ENCODE measurements at places on chromosomes 5 and 9.
A peak's percentile ranks its signal among the peaks of the same experiment; 100 is the strongest.

DNA sequence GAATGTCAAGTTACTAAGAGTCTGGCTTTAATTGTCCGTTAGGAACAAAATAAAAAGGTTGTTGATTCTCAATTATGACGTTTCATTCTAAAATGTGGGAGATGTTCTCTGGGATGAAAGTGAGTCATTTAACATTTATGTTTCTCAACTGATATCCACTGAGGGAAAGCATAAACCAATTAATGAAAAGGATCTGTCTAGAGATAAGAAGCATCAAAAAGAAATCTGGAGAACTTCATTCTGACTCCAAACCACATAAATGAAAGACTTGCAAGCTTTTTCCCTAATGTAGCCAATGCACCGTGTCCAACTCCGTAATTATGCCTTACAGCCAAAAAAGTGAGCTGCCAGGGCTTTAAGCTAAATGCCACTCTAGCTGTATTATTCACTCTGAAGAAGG, 654.2 kb downstream of the TLE1 start:
- no peaks in the 10 kb centered on the region for H3K27me3 ChIP-seq
- no peak for DNase-seq
- no peak overlapping the region for H3K27ac ChIP-seq
- H3K36me3 ChIP-seq, result no peaks in the 10 kb centered on the region
- H3K4me3 ChIP-seq, result no peak overlapping the region
- no peaks in the 10 kb centered on the region for H3K4me1 ChIP-seq

- no peaks in the 10 kb centered on the region for H3K4me1 ChIP-seq
- no peaks in the 10 kb centered on the region for H3K36me3 ChIP-seq
These were observed 23.9 kb upstream of the PPP2R2B start for GRCh38 chr5:146902471-146902870.

- H3K27ac ChIP-seq, result no peak overlapping the region
- H3K27me3 ChIP-seq, result peaks cover 18% of the 10 kb centered on the region
- H3K36me3 ChIP-seq, result peaks cover 9% of the 10 kb centered on the region
- no peak for DNase-seq
These were observed 2.9 kb upstream of the LPCAT1 start for GRCh38 chr5:1526681-1527131.

- H3K27ac ChIP-seq, result no peak overlapping the region
- H3K36me3 ChIP-seq, result no peaks in the 10 kb centered on the region
- no peak for DNase-seq
- H3K27me3 ChIP-seq, result peaks cover 4% of the 10 kb centered on the region
These were observed 52.2 kb upstream of the MAP3K1 start for GRCh38 chr5:56763182-56763581.

- H3K27me3 ChIP-seq, result no peaks in the 10 kb centered on the region
- DNase-seq, result no peak
- no peak overlapping the region for H3K4me3 ChIP-seq
- H3K4me1 ChIP-seq, result peaks cover 25% of the 10 kb centered on the region
- H3K36me3 ChIP-seq, result peaks cover 73% of the 10 kb centered on the region
- no peak overlapping the region for H3K27ac ChIP-seq
These were observed 31.7 kb downstream of the CLTA start for GRCh38 chr9:36222449-36222848.

DNA sequence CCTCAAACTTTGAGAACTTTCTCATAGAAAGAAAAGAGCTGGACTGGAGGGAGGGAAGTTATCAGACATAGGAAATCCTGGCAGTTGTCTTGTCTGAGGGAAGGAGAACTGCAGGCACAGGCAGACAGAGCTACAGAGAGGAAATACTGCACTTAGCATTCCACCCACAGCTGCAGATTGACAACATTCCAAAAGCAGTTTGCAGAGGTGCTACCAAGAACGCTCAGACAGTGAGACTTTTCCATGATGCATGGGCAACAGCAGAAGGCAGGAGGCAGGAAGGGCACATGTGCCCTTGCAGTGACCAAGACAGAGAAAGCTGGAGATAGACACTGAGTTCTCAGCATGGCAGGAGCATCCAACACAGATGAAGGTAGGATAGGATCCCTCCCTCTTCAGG, 327.5 kb upstream of the ZNF462 start:
- H3K27ac ChIP-seq, result no peak overlapping the region
- DNase-seq, result no peak
- no peaks in the 10 kb centered on the region for H3K4me1 ChIP-seq
- H3K36me3 ChIP-seq, result no peaks in the 10 kb centered on the region
- H3K4me3 ChIP-seq, result no peak overlapping the region
- H3K27me3 ChIP-seq, result no peaks in the 10 kb centered on the region

DNA sequence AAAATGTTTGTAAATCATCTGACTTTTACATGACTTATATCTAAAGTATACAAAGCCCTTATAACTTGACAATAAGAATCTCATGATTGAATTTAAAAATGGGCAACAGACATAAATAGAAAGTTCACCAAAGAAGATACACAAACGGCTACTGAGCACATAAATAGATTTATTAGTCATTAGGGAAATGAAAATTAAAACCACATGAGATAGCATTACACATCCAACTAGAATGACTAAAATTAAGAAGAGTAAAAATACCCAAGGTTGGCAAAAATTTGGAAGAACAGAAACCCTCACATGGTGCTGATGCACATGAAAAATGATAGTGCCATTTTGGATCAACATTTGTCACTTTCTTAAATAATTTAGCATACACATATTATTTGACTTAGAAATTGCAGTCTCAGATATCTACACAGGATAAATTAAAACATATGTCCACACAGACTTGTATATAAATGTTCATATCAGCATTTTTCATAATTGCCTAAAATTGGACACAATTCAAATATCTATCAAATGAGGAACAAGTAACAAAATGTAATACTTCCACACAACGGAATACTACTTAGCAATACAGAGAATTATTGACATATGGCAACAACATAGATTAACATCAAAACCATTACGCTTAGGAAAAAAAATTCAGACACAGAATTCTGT, 359.1 kb upstream of the DAB2 start:
- no peaks in the 10 kb centered on the region for H3K4me1 ChIP-seq
- H3K27me3 ChIP-seq, result no peaks in the 10 kb centered on the region
- H3K36me3 ChIP-seq, result no peaks in the 10 kb centered on the region
- no peak overlapping the region for H3K27ac ChIP-seq

DNA sequence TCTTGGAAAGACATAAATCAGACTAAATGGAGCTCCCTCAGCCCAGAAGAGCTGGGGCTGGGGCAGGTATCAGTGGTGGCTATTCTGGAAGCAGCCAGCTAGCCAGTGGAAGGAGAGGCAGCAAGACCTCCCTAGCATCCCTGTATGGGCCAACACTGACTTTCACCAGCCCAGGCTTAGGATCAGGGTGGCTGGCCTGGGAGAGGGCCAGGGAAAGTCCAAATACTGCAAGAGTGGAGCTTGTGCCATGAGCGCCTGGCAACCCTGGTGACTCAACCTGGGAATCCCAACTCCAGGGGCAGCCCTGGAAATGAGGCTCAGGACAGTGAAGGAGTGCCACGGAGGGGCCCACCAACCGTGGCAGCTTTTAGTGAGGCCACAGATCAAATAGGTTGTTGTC, 7.6 kb upstream of the IRF1 start:
- peak overlapping the region; percentile 45 for H3K27ac ChIP-seq
- no peaks in the 10 kb centered on the region for H3K27me3 ChIP-seq
- H3K4me1 ChIP-seq, result peaks cover 64% of the 10 kb centered on the region
- H3K4me3 ChIP-seq, result no peak overlapping the region
- DNase-seq, result peak; percentile 61

DNA sequence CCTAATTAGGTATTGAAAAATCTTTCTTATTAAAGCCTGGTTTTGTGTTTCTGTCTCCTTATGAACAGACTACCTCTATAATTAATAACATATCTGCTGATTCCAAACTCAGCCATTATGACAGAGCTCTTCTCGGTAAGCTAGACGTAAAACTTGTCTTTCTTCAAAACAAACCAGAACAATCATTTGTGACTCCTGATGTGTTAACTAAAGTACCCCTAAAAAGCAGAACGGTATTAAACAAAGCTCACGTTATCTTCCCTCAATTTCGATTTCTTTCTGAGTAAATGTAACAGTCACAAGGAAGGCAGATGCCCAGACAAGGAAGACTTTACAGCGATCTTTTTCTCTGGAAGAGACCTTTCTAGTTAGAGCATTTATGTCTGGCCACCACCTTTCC, 1.8 kb downstream of the SEMA5A start:
- H3K4me1 ChIP-seq, result no peaks in the 10 kb centered on the region
- no peaks in the 10 kb centered on the region for H3K36me3 ChIP-seq
- no peak for DNase-seq
- no peak overlapping the region for H3K27ac ChIP-seq

DNA sequence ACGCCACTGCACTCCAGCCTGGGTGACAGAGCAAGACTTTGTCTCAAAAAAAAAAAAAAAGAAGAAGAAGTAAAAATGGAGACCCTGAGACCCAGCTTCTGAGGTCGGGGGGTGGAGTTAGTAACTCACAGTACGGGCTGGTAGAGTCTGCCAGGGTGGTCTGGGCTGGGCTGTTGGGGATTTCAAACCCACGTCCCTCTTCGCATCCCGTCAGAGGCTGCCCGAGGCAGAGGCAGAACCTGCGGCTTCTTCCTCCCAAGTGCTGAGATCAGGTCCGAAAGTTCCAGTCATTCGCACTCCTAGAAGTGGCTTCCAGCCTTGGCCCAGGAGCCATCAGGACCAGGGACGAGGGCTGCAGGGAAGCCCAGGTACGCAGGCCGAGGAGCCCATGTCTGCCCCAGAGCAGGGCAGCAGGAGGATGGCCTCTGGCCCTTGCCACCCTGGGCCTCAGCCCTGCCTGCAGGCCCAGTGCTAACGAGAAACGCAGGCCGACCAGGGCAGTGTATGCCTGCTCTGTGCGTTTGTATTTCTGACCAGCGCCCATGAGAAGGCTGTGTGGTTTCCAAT, 9.9 kb upstream of the SLC2A6 start:
- no peak for DNase-seq
- no peak overlapping the region for H3K4me3 ChIP-seq
- H3K4me1 ChIP-seq, result no peaks in the 10 kb centered on the region
- no peaks in the 10 kb centered on the region for H3K36me3 ChIP-seq
- peaks cover 5% of the 10 kb centered on the region for H3K27me3 ChIP-seq

GRCh38 chr5:80963966-80964481, 3.9 kb downstream of the RASGRF2 start:
- peaks cover 5% of the 10 kb centered on the region for H3K27me3 ChIP-seq
- H3K27ac ChIP-seq, result peak overlapping the region; percentile 48
- no peak for DNase-seq
- peaks cover 45% of the 10 kb centered on the region for H3K4me1 ChIP-seq
- H3K4me3 ChIP-seq, result peak overlapping the region; percentile 67

DNA sequence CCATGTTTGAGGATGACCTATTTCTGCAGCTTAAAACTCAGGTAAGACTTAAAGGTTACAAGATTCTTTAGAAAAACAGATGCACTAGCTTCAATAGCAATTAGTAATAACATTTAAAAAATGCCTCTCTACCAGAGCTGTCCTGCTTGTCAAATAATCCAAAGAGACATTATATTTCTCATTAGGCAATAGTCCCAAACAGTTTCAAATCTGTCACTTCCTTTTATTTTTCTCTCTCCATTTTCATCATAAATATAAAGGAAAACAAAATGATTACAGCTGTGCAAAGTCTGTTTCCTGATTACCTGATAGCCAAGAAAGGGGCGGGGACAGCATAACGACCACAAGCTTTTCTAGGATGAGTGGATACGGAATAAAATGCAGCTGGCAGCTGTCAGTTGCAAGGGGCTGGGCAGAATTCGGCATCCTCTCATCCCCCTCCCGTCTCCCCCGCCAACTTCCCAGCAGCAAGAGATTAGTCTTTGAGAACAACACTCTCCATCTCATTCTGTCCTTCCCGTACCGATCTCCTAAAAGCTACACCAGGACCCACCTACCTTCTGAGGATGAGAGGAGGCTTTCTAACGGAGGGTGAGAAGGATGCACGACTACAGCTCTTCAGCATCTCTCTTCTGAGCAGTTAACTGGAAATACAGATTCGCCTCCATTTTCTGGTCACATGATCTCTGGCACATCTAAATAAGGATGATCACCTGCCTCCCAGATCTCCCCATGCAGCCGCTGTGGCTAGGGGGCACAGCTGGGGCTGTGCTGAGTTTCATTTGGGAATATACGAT, 72.5 kb upstream of the PCA3 start:
- peak overlapping the region; percentile 55 for H3K4me3 ChIP-seq
- H3K4me1 ChIP-seq, result peaks cover 19% of the 10 kb centered on the region
- peaks cover 33% of the 10 kb centered on the region for H3K27me3 ChIP-seq
- H3K36me3 ChIP-seq, result no peaks in the 10 kb centered on the region
- no peak overlapping the region for H3K27ac ChIP-seq

GRCh38 chr5:142395334-142395733, 70.5 kb upstream of the SPRY4 start:
- no peak overlapping the region for H3K27ac ChIP-seq
- no peak for DNase-seq
- peaks cover 10% of the 10 kb centered on the region for H3K27me3 ChIP-seq

- no peak for DNase-seq
- no peaks in the 10 kb centered on the region for H3K27me3 ChIP-seq
- H3K36me3 ChIP-seq, result peaks cover 6% of the 10 kb centered on the region
- peaks cover 55% of the 10 kb centered on the region for H3K4me1 ChIP-seq
- H3K27ac ChIP-seq, result peak overlapping the region; percentile 69
These were observed 36.4 kb downstream of the PIK3R1 start for GRCh38 chr5:68251804-68252522.

DNA sequence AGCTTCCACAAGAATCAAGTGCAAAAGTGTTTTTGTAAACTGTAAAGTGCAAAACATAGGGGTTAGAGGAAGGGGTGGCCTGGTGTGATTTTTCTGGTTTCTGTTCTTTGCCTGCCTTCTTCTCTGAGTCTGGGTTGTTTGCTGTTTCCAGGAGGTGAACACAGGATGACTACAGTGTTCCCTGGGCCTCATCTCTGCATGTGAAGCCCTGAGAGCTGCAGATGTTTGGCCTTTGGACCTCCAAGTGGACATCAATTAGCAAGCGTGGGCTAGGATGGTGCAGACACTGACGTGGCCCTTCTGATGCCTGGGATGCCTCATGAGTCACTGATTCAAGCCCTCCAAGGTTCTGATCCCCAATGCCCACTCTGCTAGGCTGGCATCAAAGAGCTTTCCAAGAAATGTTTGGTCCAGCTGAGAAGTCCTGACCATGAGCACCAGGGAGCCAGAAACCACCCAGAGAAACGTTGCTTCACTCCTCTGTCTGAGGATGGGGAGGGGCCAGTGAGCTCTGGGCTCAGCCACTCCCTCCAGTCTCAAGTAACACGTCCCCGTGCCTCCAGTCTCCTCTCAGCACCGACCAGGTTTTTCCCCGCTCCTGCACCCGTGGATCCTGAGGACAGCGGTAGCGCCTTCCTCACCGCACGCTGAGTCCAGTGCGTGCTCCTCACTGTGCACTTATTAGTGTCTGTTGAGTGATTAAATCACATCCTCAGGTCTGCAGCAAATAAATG, 7.6 kb downstream of the IL9 start:
- H3K27me3 ChIP-seq, result peaks cover 19% of the 10 kb centered on the region
- no peak overlapping the region for H3K27ac ChIP-seq
- H3K4me3 ChIP-seq, result no peak overlapping the region
- no peak for DNase-seq
- peaks cover 5% of the 10 kb centered on the region for H3K4me1 ChIP-seq
- no peaks in the 10 kb centered on the region for H3K36me3 ChIP-seq

Data from activated CD4-positive, alpha-beta T cell treated with anti-CD3 and anti-CD28 coated beads, Interleukin-2, amount 10 ng/mL, durations not matched to agents 24 days and 14 days (primary cell).